Muscle of leg (tissue), 16 donors: ENCODE measurements at places on chromosomes 12 and 14. TPM values are rescaled to one million over a fixed set of nuclear protein-coding genes. Genes with fewer than 3 reads are reported as not detected.

- DNase-seq: no peak
- no peaks in the 10 kb centered on the region for H3K36me3 ChIP-seq
- H3K4me1 ChIP-seq: no peaks in the 10 kb centered on the region
- H3K27me3 ChIP-seq: no peaks in the 10 kb centered on the region
These were observed 34.9 kb downstream of the PDE3A start for GRCh38 chr12:20403230-20403629.

DNA sequence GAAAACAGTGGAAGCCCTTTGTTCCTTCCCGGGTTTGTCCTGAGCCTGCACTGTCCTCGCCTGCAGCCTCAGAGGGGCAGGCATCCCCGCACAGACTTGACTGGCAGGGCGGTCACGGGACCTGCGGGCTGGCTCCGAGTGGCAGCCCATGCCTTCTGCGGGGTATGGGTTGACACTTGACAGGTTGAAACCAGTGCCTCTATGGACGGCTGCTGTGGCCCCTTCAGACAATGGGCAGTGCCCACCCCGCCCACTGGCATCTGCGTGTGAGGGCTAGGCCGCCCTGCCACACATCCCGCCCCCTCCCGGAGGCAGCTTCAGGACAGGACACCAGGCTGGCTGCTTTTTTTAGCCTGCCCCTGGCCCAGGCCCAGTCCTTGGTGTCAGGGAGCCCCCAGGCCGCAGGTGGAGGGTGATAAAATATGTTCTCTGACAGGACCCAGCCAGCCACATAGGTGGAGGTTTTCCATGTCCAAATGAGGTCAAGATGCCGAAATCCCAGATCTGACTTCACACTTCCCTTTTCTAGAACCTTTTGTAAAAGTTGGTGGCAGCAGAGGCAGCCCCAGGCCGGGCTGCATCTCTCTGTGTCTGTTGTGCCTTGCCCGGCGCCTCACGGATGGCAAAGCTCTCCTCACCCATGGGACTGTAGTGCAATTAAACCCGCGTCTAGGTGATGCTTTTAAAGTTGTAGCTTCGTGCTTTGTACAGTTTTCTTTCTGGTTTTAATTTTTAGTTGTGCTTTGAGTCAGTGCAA is 10.0 kb downstream of the ANKRD9 start:
- peaks cover 41% of the 10 kb centered on the region for H3K4me1 ChIP-seq
- no peak overlapping the region for H3K4me3 ChIP-seq

GRCh38 chr14:66099931-66100330 is 386.2 kb upstream of the CCDC196 start:
- no peak overlapping the region for H3K4me3 ChIP-seq
- H3K36me3 ChIP-seq: no peaks in the 10 kb centered on the region
- no peak for DNase-seq
- no peaks in the 10 kb centered on the region for H3K4me1 ChIP-seq
- H3K27ac ChIP-seq: no peak overlapping the region
- H3K27me3 ChIP-seq: peaks cover 2% of the 10 kb centered on the region

GRCh38 chr14:44782775-44783238 is 178.9 kb downstream of the KLHL28 start:
- no peaks in the 10 kb centered on the region for H3K27me3 ChIP-seq
- H3K27ac ChIP-seq: no peak overlapping the region
- H3K4me1 ChIP-seq: no peaks in the 10 kb centered on the region
- DNase-seq: peak; percentile 36

DNA sequence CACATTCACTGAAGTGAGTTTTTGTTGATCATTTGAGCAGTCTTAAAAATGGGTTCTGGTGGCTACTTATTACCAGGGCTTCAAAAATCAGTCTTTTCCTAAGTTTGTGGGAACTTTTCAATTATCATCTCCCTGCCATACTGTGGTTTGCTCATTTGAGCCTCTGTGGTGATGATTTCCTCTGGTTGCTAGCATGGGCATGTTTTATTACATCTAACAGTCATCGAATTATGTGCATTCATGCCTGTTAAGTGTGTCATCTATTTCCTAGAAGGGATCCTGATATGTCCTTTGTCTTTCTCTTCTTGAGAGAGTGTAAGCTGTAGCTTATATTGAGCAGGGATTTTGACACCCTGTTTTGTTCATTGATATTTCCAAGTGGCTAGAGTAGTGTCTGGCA is 116.8 kb downstream of the WIF1 start:
- peaks cover 4% of the 10 kb centered on the region for H3K27me3 ChIP-seq
- no peak for DNase-seq
- H3K27ac ChIP-seq: no peak overlapping the region

Gene SLC7A8
- total RNA-seq: 4.2 TPM

Gene KIF5A
- 0.04 TPM for total RNA-seq

Gene PTPN6
- 5.8 TPM for total RNA-seq
